Esophagus mucosa (tissue), 1 donor: ENCODE measurements at places on chromosomes 11 and 22. TPM values are rescaled to one million over a fixed set of nuclear protein-coding genes. Genes with fewer than 3 reads are reported as not detected.

- ATAC-seq: no peak
These were observed 27.1 kb downstream of the KCNQ1OT1 start for GRCh38 chr11:2672553-2673249.

DNA sequence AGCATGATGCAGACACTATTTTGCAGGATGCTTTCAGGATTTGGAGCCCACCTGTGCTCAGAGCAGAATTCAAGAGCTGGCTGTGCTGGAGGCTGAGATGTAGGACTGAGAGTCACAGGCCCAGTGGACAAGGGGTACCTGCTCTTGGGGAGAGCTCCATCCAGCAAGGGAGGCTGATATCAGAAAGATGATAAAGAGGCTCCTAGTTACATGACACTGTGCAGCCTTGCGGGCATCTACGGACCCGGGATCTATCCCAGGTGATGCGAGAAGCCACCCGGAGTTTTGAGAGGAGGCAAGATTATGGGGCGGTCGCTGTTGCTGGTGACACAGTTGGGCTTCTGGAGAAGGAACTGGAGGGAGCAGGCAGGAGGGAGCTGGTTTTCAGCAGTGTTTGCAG is 579.0 kb downstream of the TBC1D22A start:
- ATAC-seq: no peak

The LMO2 gene
- total RNA-seq: 11.7 TPM

The GAL3ST3 gene
- total RNA-seq: not detected

GRCh38 chr11:62479631-62480201 is 60.9 kb downstream of the SCGB1A1 start:
- ATAC-seq: no peak

DNA sequence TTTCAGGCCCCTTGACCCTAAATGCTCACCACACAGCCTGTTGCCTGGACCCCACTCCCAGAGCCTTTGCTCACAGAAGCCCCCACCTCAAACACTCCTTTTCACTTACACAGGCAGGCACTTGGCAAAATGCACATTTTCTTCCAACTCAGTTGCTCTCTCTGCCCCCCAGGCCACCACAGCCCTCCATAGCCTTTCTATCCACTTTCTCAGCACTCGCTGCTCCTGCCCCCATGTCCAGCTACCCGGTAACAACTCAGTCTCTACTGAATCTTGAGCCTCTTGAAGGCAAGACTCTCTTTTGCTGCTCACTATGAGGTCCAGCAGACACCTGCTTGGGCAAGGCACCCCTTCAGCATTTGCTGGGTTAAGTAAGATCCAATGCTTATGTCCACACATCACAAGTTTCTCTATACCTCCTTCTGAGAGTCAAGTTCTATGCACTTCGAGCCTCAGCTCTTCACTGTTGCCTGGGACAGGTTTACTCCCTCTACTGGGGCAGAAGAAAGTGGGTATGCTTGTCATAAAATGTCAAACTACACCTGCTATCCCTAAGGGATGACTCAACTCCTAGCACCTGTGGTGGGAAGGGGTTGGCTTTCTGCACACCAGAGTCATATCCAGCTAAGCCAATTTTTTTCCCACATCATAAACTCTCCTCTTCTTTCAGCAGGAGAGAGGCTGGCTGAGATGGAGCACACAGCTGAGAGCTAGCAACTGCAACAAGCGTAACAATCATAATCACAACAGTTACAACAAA is 36.9 kb downstream of the MORC2 start:
- no peak for ATAC-seq

- ATAC-seq: no peak
These were observed 12.2 kb downstream of the ZNF74 start for GRCh38 chr22:20405931-20406685.

DNA sequence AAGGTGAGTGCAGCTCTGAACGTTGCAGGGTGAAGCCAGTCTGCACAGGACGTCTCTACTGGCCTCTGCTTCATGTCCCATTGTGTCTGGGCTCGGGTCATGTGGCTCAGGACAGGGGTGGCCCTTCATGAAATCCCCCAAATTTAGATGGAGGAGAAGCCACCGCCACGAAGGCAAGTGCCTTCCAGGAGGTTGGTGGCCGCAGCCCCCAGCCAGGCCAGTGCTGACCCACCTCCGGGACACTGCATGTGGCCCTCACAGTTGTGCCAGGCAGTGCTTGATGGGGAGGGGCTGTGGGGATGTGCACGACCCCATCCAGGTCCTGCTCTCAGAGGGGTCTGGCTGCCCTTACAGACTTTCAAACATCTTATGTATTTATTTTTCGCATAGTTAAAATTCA is 1311.1 kb downstream of the BRD1 start:
- ATAC-seq: no peak

GRCh38 chr11:102410382-102410784 is 42.2 kb downstream of the TMEM123 start:
- ATAC-seq: no peak

The PLA2G3 gene
- total RNA-seq: 19.4 TPM

The FAM180B gene
- not detected for total RNA-seq

The SHANK3 gene
- total RNA-seq: 5.9 TPM

The RASL10A gene
- 0.88 TPM for total RNA-seq

GRCh38 chr11:34986883-34987520 is 70.6 kb downstream of the PDHX start:
- ATAC-seq: peak; percentile 43

DNA sequence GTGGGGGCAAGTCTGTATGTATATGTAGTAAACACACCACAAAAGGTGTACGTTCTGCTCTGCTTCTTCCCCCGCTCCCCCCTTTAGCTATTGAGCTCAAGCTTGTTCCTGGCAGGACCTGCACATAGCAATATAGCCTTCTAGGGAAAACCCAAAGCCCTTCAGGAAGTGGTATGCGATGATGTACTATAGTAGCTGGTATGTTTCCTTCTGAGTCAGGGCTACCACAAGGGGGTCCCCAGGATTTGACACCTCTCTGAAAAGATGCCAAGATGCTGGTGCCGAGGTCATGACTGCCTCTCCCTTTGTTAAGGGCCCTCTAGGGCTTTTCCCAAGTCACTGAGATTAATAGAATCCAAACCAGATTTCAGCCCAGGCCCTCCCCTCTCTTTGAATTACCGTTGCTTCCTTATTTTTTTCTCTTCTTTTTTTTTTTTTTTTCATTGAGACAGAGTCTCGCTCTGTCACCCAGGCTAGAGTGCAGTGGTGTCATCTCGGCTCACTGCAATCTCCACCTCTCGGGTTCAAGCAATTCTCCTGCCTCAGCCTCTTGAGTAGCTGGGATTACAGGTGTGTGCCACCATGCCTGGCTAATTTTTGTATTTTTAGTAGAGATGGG is 268.4 kb downstream of the ETS1 start:
- ATAC-seq: no peak

The WNT7B gene
- 8.4 TPM for total RNA-seq

DNA sequence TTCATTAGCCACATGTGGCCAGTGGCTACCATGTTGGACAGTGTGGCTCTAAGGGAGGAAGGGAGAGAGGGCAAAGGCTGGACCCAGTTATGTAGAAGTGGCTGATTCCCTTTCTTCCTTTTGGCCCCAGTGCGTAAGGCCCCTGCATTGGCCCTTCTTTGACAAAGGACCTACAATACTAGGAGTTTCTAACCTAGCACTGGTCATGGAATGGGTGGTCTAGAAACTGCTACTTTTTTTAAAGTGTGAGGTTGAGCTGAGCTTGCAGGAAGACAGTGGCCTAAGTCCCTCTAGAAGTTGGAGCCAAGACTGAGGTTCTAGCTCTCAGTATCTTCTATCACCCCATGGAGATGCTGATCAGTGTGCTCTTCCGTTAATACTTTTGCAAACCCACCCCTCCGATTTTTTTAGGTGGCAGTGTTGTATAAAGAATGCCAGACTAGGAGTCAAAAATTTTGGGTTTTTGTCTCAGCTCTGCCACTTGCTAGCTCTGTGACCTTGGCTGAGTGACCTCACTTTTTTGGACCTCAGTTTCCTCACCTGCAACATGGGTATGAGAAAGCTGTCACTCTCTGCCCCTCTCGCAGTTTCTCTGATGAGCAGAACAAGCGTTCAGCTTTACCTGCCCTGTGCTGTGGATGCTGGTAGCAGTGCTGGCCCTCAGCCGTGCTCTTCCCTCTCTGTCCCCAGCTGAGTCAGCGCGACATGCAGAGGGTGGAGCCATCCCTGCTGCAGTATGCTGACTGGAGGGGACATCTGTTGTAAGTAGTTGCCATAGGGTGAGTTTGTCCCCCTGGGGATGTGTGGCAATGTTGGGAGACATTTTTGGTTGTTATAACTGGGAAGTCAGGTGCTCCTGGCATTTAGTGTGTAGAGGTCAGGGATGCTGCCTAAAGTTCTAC is 6.9 kb downstream of the ACCS start:
- no peak for ATAC-seq

DNA sequence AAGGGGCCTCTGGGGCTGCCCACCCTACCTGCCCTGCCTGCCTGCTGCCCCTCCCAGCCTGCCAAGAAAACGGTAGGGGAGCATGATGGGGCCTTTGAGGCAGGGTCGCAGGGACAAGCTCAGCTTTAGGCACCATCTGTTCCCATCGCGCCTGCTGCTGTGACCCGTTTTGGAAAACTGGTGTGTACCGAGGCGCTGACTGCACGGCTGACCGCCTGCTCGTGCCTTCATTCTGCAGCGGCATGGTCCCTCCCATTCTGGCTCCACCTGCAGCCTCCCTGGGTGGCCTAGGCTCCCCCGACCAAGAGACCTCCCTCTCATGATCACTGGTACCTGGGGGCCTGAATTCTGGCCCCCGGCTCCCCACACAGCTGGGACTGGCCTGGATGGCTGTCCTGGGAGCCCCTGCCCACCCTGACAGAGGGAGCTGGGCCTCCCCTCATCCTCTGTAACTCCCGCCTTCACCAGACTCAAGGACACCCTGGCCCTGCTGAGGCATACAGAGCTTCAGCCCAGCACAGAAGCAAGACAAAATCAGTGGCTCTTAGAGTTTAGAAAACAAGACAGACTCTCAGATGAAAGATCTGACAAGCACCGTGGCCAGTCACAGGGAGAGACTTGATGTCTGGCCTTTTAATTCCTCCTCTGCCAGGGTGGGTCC is 6.5 kb upstream of the MYRF start:
- ATAC-seq: no peak

The IRAG1 gene
- total RNA-seq: 3.2 TPM

- no peak for ATAC-seq
These were observed 72.9 kb downstream of the TIMP3 start for GRCh38 chr22:32874385-32874784.

DNA sequence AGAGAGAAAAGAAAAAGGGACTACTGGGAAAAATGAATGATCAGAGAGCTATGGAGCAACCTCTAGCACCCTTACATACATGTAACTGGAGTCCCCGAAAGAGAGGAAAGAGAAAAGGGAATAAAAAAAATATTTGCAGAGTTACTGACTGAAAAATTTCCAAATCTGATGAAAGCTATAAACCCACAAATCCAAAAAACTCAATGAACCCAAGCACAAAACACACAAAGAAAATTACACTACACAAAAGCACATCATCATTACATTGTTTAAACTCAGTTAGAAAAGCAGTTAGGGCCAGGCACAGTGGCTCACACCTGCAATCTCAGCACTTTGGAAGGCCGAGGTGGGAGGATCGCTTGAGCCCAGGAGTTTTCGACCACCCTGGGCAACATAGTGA is 6.7 kb downstream of the VPS37C start:
- no peak for ATAC-seq

The COA4 gene
- total RNA-seq: 46.8 TPM

The TSKU gene
- total RNA-seq: 50.7 TPM

GRCh38 chr11:28615542-28615941 is 507.4 kb downstream of the METTL15 start:
- peak; percentile 77 for ATAC-seq

- ATAC-seq: no peak
These were observed 8.5 kb upstream of the CREBZF start for GRCh38 chr11:85673393-85673792.

GRCh38 chr11:46682773-46683752 is 17.4 kb downstream of the ARHGAP1 start:
- ATAC-seq: no peak

DNA sequence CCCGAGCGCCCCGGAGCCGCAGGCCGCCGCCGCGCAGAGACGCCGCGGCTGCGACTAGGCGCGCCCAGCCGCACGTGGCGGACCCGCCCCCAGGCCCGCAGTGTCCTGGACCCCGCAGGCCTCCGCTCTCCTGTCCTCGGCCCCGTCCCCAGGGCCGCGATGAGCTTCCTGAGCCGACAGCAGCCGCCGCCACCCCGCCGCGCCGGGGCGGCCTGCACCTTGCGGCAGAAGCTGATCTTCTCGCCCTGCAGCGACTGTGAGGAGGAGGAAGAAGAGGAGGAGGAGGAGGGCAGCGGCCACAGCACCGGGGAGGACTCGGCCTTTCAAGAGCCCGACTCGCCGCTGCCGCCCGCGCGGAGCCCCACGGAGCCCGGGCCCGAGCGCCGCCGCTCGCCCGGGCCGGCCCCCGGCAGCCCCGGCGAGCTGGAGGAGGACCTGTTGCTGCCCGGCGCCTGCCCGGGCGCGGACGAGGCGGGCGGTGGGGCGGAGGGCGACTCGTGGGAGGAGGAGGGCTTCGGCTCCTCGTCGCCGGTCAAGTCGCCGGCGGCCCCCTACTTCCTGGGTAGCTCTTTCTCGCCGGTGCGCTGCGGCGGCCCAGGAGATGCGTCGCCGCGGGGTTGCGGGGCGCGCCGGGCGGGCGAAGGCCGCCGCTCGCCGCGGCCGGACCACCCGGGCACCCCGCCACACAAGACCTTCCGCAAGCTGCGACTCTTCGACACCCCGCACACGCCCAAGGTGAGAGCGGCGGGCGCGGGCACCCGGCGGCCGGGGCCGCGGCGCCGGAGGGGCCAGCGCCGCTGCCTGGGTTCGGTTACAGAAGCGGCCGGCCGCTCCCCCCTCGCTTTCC is 528 bp downstream of the WEE1 start:
- ATAC-seq: no peak

The AIP gene
- 23.5 TPM for total RNA-seq

DNA sequence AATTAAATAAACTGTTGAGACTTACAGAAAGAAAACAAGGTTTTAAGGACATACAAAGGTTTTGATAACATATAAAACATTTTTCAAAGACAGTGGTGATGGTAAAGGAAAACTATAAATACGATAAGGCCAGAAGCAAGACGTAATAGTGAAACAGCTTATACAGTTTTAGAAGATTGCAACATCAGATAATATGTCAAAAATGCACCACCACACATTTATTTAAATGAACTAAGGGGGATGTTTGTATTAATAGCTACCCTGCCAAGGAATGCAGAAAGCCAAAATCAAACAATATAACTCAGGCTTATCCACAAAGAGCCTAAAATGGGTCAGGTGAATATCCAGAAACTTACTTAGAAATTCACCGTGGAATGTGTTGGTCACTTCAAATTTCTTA is 981.6 kb upstream of the FAT3 start:
- ATAC-seq: no peak

DNA sequence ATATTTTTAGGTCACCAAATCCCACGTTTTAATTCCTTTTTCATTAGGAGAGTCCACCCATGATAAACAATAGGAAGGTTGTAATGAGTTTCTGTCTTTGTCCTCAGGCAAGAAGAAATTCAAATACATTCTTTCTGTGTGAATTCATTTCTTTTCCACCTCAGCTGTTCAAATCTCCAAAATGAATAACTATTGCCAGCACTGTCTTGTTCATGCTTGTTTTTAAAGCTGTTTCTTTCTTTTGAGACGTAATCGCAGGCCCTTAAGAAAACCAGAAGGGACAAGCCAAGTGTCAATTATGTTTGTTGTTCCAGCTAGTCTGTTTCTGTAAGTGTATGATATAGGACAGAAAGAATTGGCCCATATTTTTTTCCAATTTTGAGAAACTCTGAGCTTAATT is 20.2 kb downstream of the MMP27 start:
- peak; percentile 44 for ATAC-seq
